ENCODE measurements at places on chromosomes 6 and 20.

GRCh38 chr6:20569000-20569610 lies 34.8 kb downstream of the CDKAL1 start:
- DNase-seq = no peak

DNA sequence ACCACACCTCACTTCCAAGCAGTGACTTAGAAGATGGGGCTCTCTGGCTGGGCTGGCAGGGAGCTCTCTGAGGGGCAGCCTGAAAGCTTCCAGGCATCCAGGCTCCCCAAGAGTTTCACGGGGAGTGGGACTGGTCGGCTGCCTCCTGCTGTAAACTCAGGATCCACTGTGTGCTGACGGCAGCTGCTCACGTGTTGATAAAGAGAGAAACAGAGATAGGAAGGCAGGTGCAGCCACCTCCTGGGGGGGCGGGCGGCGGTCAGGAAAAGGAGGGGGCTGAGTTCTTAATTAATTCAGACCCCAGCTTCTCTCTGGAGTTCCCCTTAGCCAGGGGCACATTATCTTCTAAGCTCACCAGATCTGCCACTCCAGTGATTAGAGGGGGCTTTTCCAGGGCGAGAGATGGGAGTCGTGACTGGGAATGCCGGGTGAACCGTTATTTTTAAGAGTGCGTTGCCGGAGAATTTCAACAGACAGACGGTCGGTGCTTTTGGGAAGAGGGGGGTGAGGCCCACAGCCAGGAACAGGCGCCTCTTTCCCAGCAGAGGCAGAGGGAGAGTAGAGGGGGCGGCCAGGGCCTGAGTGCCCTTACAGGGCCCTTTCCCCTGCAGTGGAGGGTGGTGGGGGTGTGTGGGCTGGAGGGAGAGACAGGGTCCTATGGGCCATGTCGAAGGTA lies 70.9 kb downstream of the CD40 start:
- DNase-seq = no peak

- DNase-seq = no peak
These were observed 98.7 kb downstream of the TRIM27 start for GRCh38 chr6:28824793-28825731.

DNA sequence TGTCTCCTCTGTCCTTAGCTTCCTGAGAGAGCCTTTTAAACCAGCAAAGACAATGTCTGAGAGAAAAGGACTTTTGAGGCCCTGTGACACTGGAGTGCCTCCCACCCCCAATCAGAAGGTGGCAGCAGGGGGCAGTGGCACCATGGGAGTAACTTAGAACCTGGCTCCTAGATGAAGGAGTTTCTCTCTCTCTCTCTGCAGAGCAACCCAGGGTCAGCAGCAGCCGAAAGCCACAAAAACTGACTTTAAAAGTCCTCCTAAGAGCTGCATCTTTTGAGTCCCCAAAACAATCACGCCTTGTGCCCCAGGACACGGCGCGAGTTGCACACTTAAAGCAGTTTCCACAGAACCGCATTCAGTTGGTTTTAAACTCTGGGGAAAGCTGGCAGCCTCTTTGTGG lies 5.3 kb upstream of the TCP11 start:
- DNase-seq = no peak

DNA sequence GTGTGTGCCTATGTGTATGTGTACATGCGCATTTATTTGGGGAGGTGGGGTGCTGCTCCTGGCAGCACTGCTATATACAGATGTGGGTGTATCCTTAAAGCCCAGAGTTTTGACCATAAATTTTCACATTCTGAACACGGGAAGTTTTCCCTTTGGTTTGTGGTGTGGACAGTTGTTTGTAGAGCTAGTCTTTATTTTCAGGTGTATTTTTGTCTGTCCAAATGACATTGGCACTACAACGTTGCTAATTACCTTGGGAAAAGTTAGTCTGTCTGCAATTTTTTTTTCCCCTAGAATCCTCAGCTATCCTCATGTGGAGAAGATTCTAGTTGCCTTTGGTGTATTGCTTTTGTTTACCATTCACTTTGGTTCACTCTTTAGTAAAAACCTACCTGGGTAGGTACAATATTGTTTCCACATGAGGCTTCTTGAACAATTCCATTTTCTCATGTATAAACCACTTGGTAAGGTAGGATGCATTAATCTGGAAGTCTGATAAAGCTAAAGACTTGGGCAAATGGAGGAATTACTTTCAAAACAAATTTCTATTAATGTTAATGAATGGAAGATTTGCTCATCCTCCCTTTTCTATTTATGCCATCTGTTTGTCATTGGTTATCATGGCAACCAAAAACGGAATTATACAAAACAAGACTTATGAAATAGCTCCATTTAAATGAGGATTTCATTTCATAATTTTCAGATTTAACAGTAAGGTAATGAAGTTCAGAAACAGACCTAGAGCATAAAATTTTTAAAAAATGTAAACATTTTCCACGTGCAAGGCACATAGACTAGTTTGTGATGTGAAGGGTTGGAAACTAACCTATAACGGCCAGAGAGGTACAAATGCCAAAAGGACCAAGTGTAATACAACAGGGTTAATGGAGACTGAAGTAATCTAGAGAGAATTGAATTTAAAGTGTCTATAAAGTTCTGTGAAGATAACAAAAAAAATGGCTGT lies 3.9 kb downstream of the CCN2 start:
- DNase-seq = no peak

DNA sequence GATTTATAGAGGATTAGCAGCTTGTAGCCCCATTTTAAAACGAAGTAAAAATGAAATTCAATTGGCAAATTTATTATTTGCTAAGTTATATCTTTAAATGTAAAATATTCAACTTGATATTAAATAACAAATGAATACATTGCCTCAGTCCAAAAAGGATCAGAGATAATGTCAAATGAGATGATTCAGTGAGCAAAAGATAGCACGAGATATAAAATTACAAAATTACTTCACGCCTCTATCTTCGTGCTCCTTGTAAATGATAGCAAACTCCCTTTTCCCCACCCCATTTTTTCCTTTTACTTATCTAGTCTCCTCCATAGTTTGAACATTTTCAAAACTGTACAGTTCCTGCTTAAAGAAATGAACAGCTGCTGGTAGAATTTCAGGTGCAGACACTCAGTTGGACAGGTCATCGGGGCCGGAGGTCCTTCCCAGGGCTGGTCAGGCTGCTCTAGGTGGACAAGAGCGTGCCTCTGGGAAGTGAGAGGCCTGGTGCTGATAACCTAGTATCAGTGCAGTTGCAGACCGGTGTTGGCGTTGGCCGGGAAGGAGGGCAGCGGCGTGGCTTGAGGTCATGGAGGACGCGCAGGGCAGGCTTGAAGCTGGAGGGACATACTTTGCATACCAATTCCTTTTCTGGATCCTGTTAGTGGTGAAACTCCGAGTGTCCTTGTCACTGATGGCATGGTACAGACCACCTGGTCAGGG lies 83.9 kb downstream of the CDC5L start:
- no peak for DNase-seq

DNA sequence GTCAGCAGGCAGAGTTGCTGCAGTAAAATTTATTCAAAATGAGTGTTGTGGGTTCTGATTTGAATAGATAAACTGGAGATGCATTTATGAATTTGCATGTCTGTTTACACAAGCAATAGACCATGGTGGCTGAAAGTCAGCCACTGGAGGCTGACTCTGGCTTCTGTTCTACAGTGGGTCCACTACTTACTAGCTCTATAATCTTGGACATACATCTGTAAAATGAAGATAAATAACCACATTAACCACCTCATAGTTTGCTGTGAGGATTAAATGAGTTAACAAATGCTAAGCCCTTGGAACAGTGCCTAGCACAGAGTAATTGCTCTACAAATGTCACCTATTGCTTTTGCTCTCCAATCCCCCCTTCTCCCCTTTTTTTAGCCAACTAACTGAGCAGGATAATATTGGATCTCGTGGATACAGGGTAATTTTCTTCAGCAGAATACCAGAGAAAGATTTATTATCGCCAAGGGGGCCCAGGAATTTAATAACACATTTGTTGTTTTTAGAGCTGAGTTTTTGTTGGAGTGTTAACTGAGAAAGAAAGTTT lies 1.4 kb upstream of the PM20D2 start:
- no peak for DNase-seq

- DNase-seq = no peak
These were observed 19.2 kb downstream of the FITM2 start for GRCh38 chr20:44291754-44292153.

GRCh38 chr20:4656491-4656890 lies 65.2 kb upstream of the PRND start:
- no peak for DNase-seq

DNA sequence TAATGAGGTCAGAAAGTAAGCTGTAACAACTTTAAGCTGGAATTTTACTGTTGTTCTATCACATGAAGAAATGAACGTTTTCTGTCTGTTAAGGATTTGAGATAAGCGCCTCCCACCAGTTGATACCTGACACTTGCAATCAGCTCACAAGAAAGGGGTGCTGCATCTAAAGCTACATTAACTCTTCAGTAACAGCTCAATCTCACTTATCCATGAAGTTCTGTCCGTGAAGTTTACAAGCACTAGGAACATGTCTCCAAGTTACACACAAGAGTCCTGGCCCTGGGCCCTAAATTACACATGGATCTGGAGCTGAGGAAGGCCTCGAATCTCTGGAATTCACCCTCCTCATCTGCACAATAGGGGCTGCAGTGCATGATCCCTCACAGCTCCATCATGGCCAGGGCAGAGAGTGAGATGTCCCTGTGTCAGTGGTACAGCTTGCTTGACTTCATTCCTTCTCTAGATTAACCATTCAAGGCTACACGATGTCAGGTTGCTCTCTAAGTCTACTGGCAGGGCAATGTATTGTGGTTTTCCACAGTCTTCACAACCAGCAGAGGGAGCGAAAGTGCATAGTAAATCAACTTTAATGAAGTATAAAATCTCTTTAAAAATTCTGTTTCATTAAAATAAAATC lies 182.4 kb upstream of the MCHR2 start:
- no peak for DNase-seq

GRCh38 chr6:44237813-44238433 lies 9.0 kb upstream of the HSP90AB1 start:
- peak; percentile 78 for DNase-seq

DNA sequence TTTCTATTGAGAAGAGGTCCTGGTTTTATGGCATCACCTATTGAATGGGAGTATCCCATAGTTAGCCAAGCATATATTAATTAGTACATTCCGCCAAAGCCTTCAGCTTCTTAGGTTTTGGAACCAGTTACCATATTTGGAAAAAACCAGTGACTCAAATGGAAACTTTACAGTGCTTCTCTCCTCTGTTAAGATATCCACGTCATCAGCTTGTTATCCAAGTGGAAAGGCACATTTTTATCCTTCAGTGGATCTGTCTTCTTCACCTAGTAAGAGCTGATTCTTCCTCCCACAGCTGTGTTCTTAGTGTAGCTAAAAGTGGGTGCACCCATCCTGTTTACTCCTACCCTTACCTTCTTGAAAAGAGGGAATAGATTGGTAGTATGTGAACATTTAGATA lies 34.5 kb downstream of the TPD52L1 start:
- DNase-seq = no peak

DNA sequence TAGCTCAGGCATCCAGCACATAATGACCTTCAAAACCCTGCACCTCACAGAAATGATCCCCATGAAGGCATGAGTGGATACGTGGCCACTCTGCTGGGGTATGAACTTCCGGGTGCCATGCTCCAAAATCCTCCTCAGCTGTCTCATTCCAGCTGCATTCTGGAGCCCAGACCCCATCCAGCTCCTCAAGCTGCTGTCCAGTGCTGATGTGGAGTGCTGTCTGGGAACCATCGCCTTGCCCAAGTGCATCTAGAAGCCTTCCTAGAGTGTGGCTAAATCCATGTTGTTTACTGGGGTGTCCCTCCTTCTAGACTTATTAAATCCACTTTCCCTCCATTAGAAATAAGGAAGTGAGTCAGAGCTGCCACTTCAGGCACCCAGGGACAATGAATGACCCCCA lies 130.8 kb upstream of the PTPRT start:
- DNase-seq = no peak

- DNase-seq = no peak
These were observed 5.0 kb upstream of the BHLHE23 start for GRCh38 chr20:63011798-63012197.

DNA sequence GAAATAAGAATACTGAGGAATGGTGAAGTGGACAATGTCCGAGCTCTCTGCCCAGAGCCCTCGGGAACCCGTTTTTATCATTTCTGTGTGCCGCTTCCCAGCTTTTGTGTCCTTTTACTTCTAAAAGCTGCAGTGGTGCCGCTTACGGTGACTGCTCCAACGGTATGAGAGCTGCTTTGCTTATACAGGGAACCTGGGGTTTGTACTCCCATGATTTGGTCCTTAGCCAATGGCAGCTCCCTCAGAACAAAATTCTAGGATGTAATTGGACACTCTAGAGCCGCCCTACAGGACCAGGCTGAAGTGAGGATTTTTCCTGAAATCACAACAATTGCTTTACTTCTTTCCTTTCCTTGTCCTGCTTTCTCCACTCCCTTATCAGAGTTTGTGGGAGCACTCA lies 24.2 kb upstream of the PCSK2 start:
- no peak for DNase-seq
